ENCODE measurements at places on chromosomes 7 and 10.

- no peak for DNase-seq
Observed at GRCh38 chr10:114327537-114328440, 76.5 kb downstream of the AFAP1L2 start.

DNA sequence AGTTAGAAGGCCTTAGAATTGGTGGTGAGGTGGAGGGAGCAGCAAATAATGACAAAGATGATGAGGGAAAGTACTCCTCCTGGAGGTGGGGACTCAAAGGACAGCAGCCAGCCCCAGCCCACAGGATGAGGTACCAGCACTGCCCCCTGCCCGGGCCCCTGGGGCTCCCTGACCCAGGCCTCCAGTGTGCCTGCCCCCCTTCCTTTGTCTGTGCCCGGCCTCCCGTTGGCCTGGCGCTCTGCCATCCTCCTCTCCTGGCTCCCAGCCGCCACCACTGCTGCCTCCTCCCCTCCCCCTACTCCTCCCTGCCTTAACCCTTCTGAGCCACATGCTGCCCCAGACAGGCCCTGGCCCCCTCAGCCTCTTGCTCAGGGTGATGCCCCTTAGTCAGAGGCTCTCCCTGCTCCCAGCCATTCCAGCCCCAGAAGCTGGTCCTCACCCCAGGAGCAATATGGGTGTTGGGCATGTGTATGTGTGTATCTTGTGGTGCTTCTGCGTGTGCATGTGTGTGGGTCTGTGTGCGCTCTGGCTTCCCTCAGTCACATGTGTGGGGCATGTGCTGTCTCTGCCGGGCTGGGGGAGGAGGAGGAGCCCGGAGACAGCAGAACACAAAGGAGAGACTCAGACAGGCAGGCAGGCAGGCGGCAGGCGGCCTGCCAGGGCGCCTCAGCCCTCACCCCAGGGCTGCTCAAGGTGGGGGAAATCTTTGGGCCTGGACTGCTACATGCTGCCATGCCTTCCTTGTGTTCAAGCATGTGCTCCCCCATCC is 2.6 kb downstream of the LDB1 start:
- DNase-seq: peak; percentile 48

GRCh38 chr10:26357203-26357602 is 80.9 kb upstream of the APBB1IP start:
- no peak for DNase-seq

GRCh38 chr7:13198727-13199126 is 511.3 kb downstream of the ARL4A start:
- DNase-seq: no peak

GRCh38 chr7:132336797-132337196 is 239.5 kb downstream of the PLXNA4 start:
- peak; percentile 18 for DNase-seq

GRCh38 chr7:151336027-151336708 is 5.4 kb upstream of the NUB1 start:
- no peak for DNase-seq

DNA sequence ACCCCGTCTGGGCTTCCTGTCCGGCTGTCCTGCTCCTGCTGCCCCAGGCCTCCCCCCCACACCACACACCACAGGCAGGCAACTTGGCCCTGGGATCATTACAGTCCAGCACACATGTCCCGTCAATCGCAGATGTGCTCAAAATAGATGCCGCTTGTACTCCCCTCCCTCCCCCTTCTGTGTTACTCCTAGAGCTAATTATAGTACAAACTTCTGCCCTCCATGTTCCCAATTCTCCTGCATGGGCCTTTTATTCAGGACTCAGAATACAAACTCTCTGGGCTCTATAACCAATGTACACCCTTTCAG is at the start of gene SYNPO2L:
TSS of gene SYNPO2L (minus strand) at position 40 of the 309 bp plus-strand sequence. CDS start 107 bp downstream, outside the sequence.
- DNase-seq: no peak

- no peak for DNase-seq
Observed at GRCh38 chr7:111012799-111013675, 77.9 kb upstream of the LRRN3 start.

GRCh38 chr7:29243910-29244655 is 49.5 kb downstream of the CHN2 start:
- no peak for DNase-seq

DNA sequence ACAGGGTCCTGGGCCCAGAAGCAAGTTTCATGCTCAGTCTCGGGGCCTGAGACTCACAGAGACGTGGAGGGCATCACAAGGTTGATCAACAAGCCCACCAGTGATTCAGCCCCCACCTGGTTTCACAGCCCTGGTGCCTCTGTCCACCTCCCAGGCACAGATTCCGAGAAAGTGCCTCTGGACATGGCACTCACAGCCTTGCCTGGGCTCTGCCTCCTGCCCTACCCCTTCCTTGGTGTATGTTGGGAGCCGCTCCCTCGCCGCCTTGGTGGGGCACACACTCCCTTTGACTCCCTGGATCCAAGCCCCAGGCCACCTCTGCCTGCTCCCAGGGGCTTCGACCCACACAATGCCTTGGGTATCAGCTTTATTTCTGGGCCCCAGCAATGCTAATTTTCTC is 200.8 kb upstream of the PPP2R2D start:
- DNase-seq: no peak

GRCh38 chr7:152760854-152761748 is 1.5 kb downstream of the ACTR3B start:
- DNase-seq: no peak

- DNase-seq: no peak
Observed at GRCh38 chr7:30154111-30154587, 19.4 kb downstream of the MTURN start.

DNA sequence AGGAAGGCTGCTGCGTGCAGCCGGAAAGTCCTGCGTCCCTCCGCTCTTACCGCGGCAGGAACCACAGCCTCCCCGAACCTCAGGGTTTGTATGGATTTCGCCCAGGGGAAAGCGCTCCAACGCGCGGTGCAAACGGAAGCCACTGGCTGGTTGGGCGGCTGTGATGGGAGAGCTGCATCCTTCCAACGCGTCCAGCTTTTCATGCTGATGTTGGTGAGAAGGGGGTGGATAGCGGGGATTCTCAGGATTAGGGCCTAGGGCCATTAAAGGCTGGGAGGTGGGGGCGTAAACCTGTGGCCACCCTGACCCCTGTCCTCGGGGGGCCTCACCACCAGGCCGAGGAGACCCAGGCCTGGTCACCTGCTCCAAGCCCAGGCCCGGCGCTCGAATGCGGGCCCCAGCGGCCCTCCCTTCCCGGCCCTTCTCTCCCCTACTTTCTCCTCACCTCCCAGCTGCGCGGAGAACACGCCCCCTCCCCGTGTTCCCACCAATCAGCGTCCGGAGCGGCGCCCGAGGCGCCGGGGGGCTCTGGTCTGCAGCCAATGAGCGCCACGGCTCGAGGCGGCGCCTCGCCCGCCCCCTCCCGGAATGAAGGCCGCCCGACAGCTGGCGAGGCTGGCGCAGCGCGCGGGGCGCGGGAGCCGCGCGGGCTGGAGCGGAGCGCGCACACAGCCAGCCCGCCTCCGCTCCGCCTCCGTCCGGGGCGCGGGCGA is 458 bp upstream of the NANOS1 start:
- DNase-seq: peak; percentile 36

DNA sequence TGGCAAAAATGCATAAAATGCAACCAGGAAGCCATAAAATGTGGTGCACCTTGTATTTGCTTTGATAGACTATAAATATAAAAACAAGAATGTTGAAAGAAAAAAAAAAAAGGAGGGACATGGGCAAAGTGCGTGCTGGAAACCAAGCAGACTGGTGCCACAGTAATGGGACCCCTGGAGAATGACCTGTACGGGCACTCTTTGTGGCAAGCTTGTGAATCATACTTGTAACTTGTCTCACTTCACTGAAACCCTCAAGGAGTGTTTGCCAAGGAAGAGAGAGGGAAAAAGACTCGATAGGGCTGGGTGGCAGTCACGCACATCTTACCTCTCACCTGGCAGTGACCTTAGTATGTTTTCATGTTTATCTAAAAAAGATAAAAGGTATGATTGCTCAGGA is 1183.6 kb downstream of the GATA3 start:
- DNase-seq: no peak

GRCh38 chr10:121516093-121516865 is 82.0 kb downstream of the FGFR2 start:
- no peak for DNase-seq

DNA sequence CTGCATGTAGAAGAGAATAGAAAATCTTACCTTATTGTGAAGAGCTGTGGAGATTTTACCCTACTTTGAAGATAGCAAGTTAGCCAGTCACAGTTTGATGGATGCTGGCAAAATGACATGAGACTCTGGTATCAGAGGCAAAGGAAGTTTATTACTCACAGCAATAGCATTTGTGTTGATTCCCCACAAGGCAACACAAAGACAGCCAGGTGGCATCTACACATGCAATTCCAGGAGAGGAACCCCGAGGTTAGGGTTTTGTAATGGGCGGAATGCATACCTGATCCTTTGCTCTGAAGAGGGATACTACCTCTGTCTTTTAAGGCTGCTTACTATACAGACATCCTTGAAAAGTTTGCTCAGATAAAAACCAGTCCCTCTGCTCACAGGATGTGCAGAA is 59.5 kb downstream of the AHR start:
- no peak for DNase-seq

DNA sequence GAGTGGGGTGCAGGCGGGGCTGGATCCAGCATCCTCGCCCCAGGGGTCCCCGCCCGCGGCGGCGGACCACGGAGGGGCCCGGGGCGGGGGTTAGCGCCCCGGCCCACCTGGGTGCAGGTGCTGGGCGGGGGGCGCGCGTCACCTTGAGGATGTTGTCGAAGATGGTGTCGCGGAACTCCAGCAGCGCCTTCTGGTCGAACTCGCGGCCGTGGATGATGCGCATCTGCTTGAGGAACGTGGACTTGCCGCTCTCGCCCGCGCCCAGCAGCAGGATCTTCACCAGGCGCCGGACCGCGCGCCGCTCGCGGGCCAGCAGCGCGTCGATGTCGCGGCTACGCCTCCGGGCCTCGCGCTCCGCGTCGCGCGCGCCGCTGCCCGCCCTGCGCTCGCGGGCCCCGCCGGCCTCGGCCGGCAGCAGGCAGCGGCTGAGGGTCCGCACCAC is 376 bp downstream of the GNA12 start:
- no peak for DNase-seq

- no peak for DNase-seq
Observed at GRCh38 chr7:151851145-151851751, 25.7 kb downstream of the PRKAG2 start.

GRCh38 chr7:142422621-142423020 is 164.8 kb upstream of the PRSS58 start:
- DNase-seq: no peak

- no peak for DNase-seq
Observed at GRCh38 chr7:36827726-36828703, 103.7 kb upstream of the AOAH start.

- no peak for DNase-seq
Observed at GRCh38 chr10:8898745-8899330, 844.4 kb downstream of the GATA3 start.

DNA sequence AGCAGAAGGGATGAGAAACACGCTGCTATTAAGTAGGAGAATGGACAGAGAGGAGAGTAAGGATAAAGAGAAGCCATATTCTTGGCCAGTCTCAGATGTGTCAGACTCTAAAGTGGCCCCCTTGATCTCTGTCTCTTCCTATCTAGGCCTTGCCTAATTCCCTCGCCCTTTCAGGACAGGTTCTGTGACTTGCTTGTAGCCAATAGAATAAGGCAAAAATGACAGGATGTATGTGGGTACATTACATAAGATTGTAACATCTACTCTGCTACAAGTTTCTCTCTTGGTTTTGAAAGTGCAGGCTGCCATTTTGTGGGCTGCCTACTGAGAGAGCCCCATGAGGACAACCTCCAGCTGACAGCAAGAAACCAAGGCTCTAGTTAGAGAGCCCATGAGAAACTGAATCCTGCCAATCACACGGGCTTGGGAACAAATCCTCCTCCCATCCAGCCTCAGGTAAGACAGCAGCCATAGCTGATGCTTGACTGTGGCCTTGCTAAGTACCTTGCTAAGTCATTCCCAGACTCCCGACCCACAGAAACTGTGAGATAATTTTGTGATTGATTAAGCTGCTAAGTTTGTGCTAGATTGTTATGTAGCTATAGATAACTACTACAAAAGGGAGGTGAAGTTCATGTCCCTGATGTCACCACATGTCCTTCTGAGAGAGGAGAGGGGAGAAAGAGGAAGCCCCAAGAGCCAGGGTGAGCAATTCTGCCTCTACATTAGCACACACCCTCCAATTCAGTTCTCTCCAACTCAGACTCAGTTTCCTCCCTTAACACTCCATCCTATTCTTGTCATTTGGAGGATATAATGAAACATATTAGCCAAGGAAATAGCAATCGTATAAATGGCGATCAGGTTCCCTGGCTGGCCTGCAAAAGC is 185.5 kb downstream of the SGMS1 start:
- DNase-seq: no peak

- DNase-seq: no peak
Observed at GRCh38 chr7:92973293-92973731, 136.9 kb upstream of the CDK6 start.

DNA sequence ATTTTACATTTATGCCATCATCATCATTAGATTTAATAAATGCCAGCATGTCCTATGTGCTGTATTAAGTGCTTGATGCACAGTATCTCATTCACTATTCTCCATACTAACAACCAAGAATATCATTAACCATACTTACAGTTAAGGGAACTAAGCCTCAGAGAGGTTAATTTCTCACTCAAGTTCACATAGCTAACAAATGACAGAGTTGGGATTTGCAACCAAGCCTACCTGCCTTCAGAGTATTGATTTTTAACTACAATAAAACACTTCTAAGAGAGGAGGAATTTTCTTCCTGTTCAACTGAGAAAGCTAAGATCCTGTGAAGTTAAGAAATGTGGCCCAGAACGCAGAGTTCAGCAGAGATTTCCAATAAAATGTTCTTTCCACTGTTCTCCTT is 403.0 kb downstream of the KCNMA1 start:
- DNase-seq: no peak

DNA sequence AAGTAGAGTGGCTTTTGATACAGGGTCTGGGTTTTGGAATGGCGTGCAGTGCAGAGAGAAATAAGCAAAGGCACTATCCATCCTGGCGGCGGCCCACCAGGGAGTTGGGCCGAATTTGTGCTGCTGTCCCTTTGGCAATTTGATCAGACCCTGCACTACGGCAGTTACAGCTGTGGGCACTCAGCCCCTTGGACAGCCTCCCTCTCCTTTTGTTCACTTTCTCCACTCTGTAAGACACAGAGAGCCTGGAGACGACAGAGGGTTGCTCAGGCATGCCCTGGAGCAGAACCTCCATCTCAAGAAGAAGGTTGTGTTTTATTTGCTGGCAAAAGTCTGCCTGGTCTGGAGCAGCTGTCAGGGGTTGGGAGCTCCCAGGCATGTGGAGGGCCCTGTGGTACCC is 55.8 kb downstream of the LHPP start:
- no peak for DNase-seq

DNA sequence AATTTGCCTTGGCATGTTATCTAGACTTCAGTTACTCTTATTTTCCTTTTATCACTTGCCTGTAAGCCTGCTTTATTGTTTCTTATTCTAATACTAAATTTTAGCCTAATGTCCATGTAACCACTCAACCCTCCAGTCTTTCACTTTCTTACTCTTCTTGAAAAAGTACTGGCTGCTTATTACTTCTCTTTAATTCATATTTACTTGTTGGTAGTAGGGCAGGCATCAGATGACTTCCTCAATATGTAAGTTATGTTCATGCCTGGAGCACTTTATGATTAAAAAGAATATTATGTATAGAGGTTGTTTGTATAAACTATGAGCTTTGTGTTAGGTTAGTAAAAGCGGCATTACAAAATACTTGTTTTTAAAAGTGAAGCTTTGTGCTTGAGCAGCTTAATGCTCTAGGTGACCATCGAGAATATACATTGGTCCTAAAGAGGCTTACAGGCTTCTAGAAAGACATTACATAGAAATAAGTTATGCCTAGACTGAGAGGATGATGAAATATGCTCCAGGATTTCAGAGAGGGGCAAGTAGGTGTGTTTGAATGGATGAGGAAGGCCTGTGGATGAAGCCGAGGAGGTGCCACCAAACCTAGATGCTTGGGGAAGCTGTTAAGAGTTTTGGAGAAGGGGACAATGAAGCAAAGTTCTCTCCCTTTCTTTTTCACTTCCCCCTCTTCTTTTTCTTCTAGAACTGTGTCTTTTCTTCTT is 207.1 kb upstream of the HDAC9 start:
- DNase-seq: no peak

All from NCI-H2029 (cell line).